ENCODE measurements at places on chromosomes 2 and 18. TPM values are rescaled to one million over a fixed set of nuclear protein-coding genes. Genes with fewer than 3 reads are reported as not detected.

AQP4 gene
- polyA plus RNA-seq, result 35.4 TPM

HK2 gene
- polyA plus RNA-seq, result 2.5 TPM

ALKAL2 gene
- not detected for polyA plus RNA-seq

CMPK2 gene
- polyA plus RNA-seq, result 5.9 TPM

TIGD1 gene
- polyA plus RNA-seq, result 5.2 TPM

LINC00305 gene
- not detected for polyA plus RNA-seq

SNED1 gene
- 3.6 TPM for polyA plus RNA-seq

DCDC2C gene
- polyA plus RNA-seq, result not detected

MSTN gene
- polyA plus RNA-seq, result not detected

COX5B gene
- polyA plus RNA-seq, result 535 TPM

LYPD6B gene
- polyA plus RNA-seq, result 0.22 TPM

COLEC11 gene
- 3.8 TPM for polyA plus RNA-seq

RNF152 gene
- polyA plus RNA-seq, result 0.56 TPM

CCDC148 gene
- 0.64 TPM for polyA plus RNA-seq

RTKN gene
- polyA plus RNA-seq, result 58.0 TPM

DYNC2LI1 gene
- 6.0 TPM for polyA plus RNA-seq

FNDC4 gene
- polyA plus RNA-seq, result 23.0 TPM

TDRD15 gene
- not detected for polyA plus RNA-seq

EFR3B gene
- polyA plus RNA-seq, result 23.8 TPM
